ENCODE measurements at places on chromosomes 4 and X. TPM values are rescaled to one million over a fixed set of nuclear protein-coding genes. Genes with fewer than 3 reads are reported as not detected.

DBET gene
- total RNA-seq = not detected

GRCh38 chr4:58261526-58261925, 1151.3 kb upstream of the IGFBP7 start:
- no peak for DNase-seq

GUCY1A1 gene
- total RNA-seq = not detected

DNA sequence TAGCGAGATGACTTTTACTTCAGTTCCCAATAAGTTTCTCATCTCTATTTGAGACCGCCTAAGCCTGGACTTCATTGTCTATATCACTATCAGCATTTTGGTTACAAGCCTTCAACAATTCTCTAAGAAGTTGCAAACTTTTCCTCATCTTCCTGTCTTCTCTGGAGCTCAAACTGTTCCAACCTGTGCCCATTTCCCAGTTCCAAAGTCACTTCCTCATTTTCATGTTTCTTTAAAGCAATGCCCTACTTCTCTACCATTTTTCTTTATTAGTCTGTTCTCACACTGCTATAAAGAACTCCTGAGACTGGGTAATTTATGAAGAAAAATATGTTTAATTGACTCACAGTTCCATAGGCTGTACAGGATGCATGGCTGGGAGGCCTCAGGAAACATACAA, 251.9 kb downstream of the TECRL start:
- no peak for DNase-seq

All from pulmonary artery endothelial cell (primary cell).